ENCODE measurements at places on chromosomes 2 and 18.

DNA sequence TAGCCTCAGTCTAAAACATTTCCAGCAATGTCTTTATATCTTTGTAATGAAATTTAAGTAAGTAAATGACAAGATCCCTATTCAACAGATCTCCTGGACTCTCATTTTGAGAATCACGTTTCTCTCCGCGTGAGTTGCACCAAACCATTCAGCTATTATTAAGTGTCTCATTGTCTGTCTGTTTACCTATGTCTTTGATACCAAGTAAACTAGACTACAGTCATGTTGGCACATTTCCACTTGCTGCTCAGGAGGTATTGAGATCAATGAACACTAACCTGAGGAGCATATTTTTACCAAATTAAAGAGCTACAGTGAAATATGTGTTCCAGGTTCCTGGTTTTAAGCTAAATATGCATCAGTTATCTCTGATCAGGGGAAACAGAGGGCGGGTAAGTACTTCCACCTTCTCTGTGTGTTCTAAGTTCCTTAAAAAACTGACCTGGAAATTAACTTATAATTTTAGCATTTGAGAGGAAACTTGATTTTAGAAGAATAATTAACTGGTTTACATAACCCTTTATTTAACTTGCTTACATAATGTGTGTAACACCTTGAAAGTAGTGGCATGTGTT lies 125.8 kb downstream of the OSBPL6 start:
- no peak for DNase-seq

DNA sequence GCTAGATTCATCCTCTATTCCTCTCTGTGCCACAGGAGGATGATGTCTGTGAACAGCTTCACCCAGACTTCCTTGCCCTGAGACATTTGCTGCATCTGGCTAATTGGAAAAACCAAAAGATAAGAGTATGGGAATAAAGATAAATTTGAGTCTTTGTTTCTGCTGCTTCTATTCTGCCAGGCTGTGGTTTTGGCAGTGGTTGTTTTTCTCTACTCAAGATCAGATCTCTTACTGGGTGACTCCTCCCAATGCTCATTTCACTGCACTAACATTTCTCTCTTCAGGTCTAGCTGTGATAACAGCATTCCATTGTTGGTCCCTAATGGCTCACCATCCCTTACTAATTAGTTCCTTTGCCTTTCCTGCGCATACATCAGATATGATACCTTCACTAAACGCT lies 89.5 kb downstream of the CALCRL start:
- DNase-seq: no peak

GRCh38 chr2:218607436-218608115 lies at the start of gene PLCD4:
Gene PLCD4, plus strand, starts transcription at chr2:218607899. Its CDS starts 7,841 bp downstream, at chr2:218615740.
- no peak for DNase-seq

- DNase-seq: no peak
Measured at GRCh38 chr2:66925128-66925527, 472.0 kb upstream of the ETAA1 start.

- DNase-seq: no peak
Measured at GRCh38 chr2:23069156-23069555, 315.8 kb upstream of the KLHL29 start.

DNA sequence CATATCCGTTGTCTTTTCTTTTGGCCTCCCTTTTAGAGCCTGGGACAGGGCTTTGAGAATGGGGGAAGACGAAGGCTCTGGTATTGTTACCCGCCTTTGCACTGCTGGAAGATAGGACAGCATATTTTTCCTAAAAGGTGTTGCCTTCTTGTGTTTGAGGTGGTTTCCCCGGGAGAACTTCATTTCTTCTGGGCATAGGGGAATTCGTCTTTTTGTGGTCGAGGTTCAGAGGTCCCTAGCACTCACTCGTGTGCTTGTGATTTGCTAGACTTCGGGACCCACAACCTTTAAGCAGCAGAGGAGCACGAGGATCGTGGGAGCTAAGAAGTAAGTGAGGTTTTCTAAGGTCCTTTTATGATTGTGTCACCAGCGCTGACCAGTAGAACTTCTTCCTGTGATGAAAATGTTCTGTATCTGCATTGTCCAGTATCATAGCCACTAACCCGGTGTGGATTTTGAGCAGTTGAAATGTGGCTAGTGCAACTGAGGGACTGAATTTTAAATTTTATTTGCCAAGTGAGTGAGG lies 611 bp downstream of the ZNF512 start:
- DNase-seq: no peak

DNA sequence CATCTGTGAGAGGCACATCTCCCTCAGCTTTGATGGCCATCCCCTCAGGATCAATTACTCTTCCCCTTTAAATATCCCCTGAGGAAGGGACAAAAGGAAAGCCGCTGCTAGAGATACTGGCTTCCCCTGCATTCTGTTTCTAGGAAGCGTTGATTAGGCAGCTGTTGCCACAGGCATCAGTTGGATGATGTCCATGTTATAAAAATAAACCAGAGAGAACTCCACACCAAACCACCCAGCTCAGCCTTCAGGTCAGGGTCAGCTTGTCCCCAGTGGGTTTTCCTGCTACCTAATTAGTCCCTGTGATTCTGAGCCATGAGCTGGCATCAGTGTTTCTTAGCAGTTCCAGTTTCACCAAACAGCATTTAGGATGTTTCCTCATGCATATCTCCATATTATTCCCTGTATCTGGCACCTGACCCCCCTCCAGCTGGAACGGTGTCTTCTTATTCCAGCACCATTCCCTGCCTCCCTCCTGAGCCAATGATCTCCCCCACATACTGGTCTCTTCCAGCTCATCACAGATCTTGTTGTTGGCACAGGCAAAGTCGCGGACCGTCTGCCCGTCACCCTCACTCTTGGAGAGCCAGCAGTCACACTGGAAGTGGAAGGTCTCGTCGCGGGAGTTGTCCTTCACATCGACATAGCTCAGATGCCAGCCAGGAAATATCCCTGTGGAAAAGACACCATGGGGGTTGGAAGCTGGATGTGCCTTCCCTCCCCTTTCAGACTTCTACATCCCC lies 168.4 kb downstream of the LOXHD1 start:
- no peak for DNase-seq

DNA sequence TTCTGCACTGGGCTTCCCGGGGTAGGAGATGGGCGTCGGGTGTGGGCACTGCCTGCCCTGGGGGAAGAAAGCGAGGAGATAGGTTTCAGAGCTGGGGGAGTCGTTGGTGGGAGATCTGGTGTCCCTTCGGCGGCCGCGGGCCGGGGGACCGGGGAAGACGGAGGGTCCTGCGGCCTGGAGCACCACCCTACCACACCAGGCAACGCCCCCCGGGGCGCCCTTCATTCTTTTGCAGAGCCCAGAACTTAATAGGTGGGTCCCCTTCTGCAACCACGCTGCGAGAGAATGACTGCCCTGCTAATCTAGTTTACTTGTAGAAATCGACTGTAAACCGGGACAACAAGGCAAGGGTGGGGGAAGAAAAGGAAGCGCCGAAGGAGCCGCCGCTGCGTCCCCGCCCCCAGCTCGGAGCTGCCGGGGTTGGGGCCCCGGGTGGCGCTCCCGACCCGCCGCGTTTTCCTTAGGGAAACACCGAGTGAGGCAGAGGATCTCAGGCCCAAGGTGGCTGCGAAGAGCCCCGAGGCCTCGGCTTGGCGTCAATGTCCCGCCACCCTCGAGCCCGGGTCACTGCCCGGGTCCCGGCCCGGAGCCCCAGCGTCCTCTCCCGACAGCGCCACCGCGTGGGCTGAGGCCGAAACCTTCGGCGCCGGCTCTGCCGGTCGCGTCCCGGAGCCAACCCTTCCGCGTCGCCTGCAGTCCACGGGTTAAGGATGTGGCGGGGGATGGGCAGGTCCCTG lies 5.4 kb upstream of the SATB2 start:
- peak; percentile 72 for DNase-seq

GRCh38 chr2:21710496-21710895 lies 586.7 kb downstream of the TDRD15 start:
- no peak for DNase-seq

DNA sequence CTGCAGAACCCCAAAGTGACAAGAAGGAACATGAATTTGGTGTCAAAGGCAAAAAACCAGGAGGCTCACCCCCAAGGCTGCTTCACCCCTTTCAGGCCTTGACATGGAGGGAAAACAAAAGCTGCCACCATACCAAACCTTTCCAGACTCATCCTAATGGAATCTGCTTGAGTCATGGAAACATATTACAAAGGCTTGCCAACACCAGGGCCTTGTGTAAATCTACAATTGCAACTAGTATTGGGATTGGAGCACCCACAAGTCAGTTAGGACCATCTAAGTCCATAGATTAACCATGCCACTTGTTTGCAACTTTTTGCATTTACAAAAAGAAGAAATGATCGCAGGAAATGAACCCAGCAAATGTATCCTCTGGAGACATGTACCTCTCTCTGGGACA lies 297.6 kb downstream of the CDCA7 start:
- DNase-seq: no peak

- no peak for DNase-seq
Measured at GRCh38 chr2:172326211-172326509, 101.2 kb upstream of the ITGA6 start.

DNA sequence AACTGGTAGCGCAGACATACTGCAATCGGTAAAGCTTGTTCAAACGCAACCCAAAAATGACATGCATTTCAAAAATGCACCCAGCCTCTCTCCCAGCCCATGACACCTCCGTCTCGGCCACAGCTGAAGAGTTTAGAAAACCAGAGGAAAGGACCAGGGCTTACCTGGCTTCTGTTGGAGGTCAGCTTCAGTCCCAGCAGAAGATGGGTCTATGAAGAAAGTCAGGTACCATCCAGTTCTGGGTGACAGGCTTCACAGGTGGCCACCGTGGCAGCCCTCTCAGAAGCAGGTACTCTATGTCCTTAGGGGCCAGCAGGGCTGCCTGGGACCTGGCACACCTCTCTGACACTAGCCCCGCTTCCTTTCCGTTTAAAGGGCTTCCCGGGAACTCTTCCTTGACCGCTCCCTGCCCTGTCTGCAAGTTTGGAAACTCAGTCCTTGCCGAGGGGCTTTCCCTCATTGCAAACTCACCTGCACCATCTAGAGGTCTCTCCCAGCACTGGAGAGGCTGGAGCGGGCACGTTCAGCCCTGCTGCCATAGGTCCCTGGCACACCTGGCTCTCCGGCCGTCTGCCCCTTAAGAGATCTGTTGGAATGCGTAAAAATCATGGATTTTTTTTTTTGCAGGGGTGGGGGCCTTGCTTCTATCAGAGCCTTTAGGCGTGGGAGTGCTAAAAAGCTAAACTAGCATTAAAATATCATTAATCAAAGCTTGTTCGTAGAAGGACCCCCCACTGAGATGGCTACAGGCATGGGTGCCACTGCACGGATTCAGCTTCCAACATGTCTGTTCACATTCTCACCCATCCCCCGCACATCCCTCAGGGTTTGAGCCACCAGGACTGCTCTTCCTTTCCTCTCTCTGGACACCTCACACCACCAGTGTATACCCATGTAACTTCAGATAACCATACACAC lies at the start of gene EDAR:
Gene EDAR, minus strand, starts transcription at position 425 of the 918 bp plus-strand sequence. CDS start 58,206 bp downstream, outside the sequence.
- peak; percentile 68 for DNase-seq

GRCh38 chr18:60894254-60894945 lies 438.8 kb upstream of the CDH20 start:
- no peak for DNase-seq

GRCh38 chr2:95149397-95149984 lies 10.2 kb downstream of the ZNF514 start:
- DNase-seq: no peak

DNA sequence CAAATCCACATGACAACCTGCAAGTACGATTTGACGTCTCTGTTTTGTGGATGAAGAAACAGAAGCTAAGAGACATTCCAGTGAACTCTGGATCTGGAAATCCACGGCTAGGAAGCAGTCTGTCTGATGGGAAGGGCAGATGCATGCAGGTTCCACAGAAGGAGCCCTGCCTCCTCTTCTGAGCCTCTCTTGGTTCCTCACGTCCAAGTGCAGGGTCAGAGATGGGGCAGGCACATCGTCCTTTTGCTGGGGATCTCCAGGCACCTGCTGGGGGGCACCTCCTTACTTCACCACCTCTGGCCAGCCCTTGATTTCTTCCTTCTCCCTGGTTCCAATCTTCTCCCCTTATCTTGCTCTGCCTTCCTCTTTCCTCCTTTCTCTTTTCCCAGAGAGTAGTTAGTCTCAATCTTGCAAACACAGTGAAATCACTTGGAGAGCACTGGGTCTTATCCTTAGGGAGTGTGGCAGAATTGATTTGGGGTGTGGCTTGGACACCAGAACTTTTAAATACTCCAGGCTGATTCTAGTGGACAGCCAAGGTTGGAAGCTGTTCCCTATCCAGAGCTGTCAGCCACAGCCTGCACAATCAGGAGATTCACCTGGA lies 137.8 kb downstream of the BCL2 start:
- no peak for DNase-seq

- no peak for DNase-seq
Measured at GRCh38 chr18:47893047-47893446, 37.4 kb downstream of the SMAD2 start.

DNA sequence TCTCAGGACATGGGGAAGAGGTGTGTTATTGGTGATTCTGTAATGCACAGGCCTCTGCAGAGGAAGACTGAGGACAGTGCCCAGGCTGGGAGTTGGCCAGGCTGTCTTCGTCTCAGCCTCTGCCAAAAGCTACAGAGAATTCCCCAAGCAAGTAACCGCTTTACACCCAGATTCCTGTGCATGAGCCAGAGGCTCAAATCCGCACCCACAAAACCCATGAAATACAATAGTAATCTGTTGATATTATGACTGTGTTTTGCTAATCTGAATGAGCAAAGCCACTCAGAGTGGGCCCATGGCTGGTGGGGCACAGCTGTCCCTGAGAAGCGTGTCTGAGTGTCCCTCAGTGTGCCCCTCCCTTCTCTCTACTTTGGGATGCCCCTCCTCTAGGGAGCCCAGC lies 149.5 kb upstream of the PXDN start:
- no peak for DNase-seq

DNA sequence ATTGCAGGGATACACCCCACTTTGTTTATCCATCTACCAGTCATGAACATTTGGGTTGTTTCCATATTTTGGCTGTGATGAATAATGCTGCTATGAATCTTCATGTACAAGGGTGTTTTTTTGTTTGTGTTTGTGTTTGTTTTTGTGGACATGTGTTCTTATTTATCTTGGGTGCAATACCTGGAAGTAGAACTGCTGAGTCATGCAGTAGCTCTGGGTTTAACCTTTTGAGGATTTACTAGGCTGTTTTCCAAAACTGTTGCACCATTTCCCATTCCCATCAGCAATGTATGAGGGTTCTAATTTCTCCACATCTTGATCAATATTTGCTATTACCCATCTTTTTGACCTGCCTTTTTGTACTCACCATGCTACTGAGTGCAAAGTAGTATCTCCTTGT lies 140.0 kb upstream of the CYP1B1 start:
- no peak for DNase-seq

DNA sequence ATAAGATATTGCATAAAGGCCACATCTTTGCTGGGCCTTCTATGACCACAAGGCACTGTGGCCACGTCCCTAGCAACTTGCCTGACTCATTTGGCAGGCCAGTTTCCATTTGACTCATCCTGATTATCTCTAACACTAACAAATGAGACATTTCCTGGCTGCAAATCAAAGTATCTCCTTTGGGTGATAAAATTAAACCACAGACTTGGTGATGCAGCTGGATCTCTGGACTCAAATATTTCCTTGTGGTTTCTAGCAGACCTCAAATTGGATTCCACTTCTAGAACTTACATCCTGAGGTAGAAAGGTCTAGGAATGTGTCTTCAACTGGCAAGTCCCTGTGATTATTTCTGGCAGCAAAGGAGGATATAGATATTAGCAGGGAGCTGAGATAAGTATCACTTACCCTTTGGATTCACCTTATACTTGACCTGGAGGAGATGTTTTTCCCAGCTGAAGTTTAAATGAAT lies 167.9 kb upstream of the NXPH2 start:
- no peak for DNase-seq

- no peak for DNase-seq
Measured at GRCh38 chr2:130286983-130287655, 55.6 kb upstream of the IMP4 start.
